OCI-M1 (cell line): ENCODE measurements at places on chromosomes 13 and 19.

- DNase-seq: no peak
Observed at GRCh38 chr13:30580852-30581502, 36.7 kb upstream of the USPL1 start.

DNA sequence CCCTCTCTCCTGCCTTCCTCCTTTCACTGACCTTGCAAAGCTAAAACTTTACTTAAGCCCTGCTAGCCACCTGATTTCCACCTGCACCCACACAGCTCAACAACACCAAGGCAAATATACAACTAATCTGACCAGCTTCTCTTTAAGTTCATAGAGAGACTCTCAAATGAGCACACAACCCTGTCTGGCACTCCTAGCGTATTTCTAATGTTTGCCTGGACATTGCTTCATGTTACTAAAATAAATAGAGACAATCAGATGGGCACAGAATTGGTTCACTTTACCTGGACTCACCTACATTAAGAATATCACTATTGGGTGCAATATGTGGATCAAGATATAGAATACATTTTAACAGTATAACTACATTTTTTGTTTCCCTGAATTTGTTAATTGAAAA is 33.2 kb upstream of the RXFP2 start:
- no peak for DNase-seq

- no peak for DNase-seq
Observed at GRCh38 chr13:44407891-44408290, 34.3 kb downstream of the SERP2 start.

DNA sequence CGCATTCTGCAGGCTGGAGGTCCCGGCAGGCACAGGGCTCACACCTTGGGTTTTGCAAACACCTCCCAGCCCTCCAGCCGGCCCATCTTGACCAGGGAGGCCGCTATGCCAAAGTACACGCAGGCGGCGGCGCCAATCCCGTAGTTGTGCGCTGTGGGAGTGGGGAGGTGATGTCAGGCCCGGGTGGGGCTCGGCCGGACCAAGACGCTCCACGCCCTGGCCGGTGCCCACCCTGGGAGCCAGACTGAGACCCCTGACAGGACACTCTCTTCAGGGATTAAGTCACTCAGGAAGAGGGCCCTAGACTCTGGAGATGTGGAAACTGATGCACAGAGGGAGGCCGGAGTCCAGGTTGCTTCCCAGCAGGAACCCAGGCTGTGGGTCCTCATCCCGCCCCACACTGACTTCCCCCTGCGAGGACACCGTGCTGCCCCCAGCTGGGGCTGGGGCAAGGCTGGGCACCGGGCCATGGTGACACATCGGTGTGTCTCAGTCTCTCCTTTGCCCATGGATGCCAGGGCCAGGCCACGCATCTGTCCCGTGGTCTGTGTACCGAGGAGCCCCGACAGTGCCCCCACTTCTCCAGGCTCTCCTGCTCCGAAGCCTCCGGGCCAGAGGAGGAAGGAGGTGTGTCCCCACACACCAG is 8.8 kb downstream of the NDUFA11 start:
- no peak for DNase-seq

- peak; percentile 76 for DNase-seq
Observed at GRCh38 chr13:40961214-40961613, 57.9 kb downstream of the ELF1 start.

GRCh38 chr13:71460211-71460610 is 406.8 kb downstream of the DACH1 start:
- no peak for DNase-seq

- peak; percentile 13 for DNase-seq
Observed at GRCh38 chr19:5804516-5805461, at the start of gene NRTN. TSS of gene NRTN (plus strand) at chr19:5805067. CDS start at chr19:5824166, 19,099 bp downstream.
